ENCODE measurements at places on chromosomes 2 and 18.

DNA sequence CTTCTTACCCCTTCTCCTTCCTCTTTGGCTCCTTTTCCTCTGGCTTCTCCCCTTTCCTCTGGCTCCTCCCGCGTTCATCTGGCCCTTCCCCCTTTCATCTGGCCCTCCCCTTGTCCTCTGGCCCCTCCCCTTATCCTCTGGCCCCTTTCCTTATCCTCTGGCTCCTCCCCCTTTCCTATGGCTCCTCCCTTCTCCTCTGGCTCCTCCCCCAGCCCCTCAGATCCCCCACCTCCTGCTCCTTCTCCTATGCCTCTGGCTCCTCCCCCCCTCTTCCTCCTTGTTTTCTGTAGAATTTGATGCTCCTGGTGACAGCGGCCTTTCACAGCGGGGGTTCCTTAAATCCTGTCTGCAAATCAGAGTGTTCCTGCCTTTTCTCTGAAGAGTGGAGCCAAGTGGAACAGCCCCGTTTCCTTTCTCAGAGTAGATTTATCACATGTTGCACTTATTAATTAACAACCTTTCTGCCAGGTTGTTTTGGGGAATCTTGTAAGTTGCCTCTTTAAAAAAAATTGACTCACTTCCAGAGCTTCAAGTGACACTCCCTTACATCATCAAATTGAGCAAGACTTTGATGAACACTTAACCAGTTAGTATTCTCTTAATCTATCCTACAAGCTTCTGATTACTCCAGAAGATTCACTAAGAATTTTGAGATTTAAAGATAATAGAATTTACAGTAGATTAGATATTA, 27.9 kb downstream of the FABP1 start:
- no peak for DNase-seq

- DNase-seq: peak; percentile 9
These were observed 365.2 kb downstream of the CLIP4 start for GRCh38 chr2:29480426-29480825.

- no peak for DNase-seq
These were observed 18.9 kb downstream of the CPO start for GRCh38 chr2:206958261-206958660.

DNA sequence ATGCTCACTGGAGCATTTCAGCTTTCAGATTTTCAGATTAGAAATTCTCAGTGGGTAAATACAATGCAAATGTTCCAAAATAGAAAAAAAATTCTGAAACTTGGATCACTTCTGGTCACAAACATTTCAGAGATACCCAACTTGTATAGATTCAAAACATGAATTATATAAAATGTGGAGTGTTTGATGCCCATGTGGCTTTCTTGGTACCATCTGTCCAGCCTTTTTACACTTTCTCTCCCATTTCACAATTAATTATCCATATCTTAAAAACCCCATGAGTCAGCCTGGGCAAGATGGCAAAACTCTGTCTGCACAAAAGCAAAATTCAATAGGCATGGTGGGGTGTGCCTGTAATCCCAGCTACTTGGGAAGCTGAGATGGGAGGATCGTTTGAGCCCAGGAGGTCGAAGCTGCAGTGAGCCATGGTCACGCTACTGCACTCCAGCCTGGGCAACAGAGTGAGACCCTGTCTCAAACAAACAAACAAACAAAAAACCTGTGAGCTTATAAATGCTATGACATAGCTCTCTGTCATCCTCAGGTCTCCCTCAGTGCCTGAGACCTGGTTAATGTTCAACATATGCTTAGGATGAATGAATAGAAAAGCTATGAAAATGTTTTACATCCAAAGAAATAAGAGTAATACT, 146.3 kb upstream of the TTC39C start:
- DNase-seq: no peak

DNA sequence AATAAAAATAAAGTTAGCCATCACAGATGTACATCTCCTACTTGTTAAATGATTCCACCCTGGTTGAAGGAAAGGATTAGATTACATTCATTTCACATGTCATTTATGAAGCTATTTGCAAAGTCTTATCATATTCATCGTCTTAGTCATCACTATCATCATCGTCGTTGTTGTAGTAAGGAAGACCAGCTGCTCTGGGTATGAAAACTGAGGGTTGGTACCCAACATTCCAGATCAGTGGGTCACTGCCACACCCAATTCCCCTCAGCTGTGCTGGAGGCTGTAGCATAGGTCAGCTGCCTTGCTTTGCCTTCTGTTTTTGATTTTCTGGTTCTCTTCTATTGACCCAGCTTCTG, 20.9 kb upstream of the CCBE1 start:
- DNase-seq: no peak

DNA sequence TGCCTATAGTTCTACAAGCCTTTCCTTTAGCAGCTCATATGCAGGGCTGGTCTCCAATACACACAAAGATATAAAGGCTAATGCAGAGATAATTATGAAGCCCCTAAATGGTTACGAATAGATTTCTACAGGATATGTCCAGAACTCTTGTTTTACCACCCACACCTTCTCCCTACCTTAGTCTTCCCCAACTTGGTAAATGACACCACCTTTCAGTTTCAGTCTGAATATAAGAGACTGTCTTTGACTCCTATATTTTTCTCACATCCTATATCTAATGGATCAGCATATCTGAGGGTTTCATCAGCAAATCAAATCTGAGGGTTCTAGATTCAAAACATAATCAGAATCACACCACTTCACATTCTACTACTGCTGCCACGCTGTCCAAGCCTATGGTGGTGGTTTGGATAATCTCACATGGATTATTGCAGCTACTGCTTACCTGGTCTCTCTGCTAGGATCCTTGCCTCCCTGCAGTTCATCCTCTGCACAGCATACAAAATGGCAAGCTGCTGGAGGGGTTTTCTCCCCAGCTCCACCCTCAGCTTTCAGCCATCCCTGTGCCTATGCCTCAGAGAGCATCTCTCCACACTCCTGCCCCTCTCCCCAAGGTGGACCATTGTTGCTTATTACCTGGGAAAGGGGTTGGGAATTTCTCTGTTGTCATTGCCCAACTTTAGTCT, 178.0 kb upstream of the SPOPL start:
- DNase-seq: no peak

DNA sequence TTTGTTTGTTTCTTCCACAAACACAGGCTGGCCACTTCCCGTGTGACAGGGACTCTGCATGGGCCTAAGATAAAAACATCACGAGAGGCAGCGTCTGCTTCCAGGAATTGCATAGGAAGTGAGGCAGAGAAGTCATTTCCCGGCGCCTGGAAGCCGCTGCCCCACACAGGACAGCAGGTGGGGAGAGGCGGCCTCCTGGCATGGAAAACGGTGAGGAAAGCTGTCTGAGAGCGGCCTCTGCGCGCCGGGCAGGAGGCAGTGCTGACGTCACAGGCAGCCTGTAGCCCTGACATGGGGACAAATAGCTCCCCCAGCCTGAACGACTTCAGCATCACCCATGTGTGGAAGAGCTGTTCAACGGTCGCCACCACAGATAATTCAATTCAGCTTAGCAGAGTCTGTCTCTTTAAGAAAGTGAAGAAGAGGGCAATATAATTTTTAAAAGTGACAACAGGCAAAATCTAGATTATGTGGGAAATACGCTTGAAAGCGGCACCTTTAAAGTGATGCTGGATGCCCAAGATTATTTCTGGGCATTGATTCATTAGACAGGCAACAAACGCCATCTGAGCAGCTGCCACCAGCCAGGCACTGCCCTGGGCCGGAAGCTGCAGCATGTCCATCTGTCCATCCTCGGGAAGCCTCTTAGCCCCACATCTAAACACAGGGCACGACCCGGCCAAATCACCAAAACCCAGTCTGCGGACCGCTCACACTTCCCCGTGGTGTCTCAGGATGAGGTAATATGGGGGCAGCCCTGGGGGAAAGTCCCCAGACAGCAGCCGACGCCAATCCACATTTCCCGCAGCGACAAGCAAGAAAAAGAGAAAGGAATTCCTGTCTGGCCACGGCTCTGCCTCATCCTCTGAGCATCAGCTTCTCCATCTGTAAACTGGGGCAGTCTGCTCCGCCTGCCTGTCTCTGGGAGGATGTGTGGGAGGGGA, 138.9 kb downstream of the PXDN start:
- DNase-seq: no peak

- DNase-seq: no peak
These were observed 72.6 kb downstream of the VIT start for GRCh38 chr2:36769106-36769505.

- DNase-seq: no peak
These were observed 332.3 kb downstream of the NCKAP5 start for GRCh38 chr2:133235968-133236367.

GRCh38 chr18:49017813-49018553, 67.2 kb upstream of the SMAD7 start:
- DNase-seq: no peak

All from mucosa of descending colon (tissue), 3 donors.